Activated T-helper 9 cell treated with anti-CD3 and anti-CD28 coated beads, Interleukin-2, amount 50 U/mL, for 16 hours (primary cell): ENCODE measurements at places on chromosomes 16 and 17.
A peak's percentile ranks its signal among the peaks of the same experiment; 100 is the strongest.

DNA sequence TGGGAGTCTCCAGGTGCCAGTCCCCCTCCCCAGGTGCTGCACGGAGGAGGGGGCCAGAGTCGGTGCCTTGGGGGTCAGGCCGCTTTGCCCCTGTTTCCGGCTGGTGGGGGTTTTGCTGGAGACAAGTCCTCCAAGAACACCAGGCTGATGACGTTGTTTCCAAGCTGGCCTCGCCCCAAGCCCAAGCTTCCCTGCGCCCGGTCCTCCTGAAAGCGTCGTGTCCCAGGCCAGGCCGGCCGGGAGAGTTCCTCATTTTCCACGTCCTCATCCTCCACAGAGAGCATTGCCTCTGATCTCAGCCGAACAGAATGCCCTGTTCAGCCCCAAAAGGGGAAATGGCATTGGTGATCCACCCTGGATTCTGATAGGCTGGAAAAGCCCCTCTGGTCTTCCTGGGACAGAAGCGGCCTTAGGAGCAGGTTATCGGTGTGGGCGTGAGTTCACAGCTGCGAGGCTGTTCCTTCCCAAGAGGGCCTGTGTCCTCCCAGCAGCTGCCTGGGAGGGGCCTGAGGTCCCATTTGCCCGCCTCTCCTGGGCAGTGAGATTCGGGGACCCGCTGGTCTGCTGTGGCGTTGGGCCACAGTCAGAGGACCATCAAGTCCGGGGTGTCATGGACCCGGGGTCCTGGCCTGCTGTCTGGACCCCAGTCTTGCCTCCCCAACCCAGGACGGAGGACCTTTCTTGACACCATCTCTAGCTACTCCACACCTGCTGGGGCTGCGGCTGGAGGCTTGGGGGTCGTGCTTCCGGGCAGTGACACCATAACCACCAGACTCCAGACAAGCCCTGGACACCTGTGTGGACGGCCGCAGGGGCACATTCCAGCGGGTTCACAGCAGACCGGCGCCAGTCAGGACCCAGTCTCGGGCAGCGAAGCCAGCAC, 7.1 kb downstream of the SOX8 start:
- DNase-seq, result no peak

DNA sequence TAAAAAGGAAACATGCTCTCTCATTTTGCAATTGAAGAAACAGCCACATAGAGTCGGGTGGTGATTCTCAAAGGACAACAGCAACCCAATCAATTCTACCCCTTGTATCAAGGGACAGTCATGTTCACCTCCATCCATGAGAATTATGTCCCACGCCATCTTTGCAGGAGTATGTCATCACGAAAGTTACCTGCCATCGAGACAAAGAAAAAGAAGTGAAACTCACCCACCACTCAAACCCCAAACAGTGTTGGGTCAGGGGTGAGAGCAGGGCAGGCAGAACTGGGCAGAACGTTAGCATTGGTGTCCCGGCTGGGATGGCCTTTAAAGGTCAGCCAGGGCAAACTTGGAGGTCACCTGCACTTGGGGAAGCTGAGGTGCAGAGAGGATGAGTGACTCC, 24.2 kb upstream of the HNF1B start:
- DNase-seq, result no peak

DNA sequence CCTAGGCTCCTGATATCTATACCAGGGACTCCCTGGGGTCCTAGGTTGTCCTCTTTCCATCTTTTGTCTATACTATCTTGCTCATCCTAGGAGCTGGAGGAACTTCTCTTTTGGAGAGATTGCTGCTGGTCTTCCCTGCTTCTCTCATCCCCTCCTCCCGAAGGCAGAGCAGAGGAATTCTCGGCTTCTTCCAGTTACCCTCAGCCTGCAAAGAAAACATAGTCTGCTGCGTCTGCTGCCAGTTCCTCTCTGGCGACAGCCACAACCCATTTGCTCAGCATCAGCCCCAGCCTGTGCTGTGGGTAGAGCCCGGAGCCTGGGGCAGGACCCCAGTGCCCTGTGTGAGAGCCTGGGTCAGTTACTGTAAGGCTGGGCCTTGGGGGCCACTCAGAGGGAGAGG, 21.5 kb upstream of the DYNLL2 start:
- DNase-seq, result no peak

GRCh38 chr17:41629316-41629715, 4.9 kb upstream of the KRT17 start:
- DNase-seq, result no peak

DNA sequence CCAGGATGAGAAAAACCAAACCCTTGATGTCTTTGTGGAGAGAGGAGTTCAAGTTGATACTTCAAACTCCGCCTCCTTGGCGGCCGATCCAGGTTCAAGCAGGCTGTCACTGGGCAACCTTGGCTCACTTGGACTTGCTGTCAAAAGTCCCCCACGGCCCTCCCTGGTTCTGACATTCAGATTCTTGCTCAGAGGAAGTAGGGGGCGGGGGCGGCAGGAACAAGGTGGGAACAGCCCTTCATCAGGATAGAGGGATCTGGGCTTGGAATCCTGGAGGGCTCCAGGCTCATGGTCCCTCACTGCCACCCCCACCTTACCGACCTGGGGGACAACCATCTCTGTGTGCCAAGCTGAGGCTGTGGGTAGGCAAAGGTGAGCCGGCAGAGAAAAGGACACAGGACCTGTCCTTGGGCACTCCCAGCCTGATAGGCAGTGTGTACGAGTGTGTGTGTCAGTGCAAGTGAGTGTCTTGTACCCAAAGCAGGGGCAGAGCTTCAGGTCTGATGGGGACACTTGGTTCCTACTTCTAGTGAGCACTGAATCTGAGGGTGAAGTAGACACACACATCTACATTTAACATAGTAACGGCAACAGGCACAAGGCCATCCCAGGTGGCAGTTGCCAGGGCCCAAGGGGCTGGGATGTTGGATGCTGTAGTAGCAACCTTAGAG, 6.6 kb upstream of the TSPOAP1 start:
- no peak for DNase-seq

DNA sequence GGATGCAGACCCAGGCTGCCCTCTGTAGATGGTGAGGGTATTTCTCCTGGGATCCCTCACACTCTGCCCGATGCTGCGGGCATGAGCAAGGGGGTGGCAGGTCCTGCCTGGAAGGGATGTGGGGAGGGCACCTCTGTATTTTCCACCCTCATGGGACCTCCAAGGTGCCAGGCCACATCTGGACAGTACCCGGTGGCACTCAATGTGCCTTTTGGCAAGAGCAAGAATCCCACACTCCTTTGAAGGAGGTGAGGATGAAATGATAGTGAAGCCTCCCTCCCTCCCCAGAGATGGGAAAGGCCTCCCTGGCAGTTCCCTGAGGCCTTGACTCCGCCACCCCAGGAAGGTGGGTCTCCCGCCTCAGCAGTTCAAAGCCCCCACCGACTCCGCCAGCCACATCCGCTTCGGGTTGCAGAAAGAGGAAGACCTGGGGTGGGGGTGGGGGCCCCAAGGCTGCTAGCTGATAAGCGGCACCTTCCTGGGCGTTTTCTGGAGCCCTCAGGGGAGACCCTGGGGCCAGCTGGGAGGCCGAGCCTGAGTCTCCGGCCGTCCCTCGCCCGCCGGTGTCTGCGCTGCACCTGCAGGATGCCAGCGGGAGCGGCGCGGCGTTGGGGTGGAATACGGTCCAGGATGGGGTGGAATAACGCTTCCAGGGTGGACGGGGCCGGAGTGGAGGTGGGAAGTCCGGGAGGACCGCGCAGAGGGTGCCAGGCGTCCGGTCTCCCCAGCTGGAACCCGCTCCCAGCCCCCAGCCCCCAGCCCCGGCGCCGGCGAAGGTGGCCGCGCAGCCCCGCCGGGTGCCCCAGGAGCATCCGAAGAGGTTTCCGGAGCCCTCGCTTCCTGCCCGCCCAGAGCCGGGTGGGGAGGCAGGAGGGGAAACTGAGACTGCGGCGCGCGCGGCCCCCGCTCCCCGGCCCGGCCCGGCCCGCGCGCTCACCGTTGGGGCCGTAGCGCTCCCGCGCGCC, 718 bp downstream of the ATP2A3 start:
- DNase-seq, result peak; percentile 41

DNA sequence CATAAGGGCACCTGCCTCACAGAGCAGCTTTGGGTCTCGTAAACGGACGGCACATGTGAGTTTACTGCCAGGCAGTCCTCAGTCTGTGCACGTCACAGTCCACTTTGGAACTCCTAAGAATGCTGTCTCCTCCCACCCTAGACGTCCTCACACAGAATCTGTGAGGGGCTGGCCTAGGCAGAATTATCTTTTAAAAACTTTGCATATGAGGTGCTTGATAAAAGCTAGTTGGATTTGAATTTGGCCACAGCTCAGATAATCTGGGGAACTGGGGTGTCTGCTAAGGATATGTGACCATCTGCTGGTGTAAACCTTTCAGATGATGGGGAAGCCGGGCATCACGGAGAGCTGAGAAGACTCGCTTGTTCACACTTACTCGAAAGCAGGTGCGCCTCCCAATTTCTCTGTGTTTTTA, 64.4 kb downstream of the METRNL start:
- no peak for DNase-seq

- no peak for DNase-seq
Observed at GRCh38 chr17:27778183-27778582, 22.1 kb downstream of the NOS2 start.
